ENCODE measurements at places on chromosomes 12 and 14.

DNA sequence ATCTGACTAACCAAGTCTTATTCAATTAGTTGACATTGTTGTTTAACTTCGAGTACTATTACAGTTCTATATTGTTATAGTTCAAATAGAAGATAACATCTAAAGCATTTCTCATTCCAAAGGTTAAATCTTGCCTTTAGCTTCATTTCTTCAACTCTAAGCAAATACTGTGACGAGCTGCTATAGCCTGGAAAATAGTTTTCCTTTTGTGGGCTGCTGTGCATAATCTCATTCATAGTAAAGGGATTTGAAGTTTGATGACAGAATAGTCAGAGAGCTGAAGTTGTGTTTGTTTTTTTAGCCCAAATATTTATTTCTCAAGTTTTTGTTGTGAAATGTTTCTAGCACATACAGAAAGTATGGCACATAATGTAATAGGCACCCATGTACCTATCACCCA is 13.4 kb downstream of the PSEN1 start:
- no peak for DNase-seq

GRCh38 chr14:94139006-94139405 is 9.6 kb upstream of the IFI27L2 start:
- DNase-seq, result no peak

DNA sequence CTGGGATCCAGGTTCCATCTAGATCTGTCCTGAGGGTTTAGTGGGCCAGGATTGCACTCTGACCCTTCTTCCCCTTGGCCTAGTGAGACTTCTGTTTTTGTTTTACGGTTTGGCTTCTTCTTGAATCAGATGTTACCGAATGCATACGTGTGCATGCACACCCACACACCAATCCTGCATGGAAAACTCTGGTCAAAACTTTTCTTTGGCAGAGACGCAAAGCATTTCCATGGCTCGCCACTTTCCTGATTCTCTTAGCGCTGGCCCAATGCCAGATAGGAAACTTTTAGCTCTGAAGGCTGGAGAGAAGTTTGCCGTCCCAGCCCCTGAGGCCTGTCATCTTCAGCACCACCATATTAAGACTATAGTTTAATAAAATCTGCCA is 67.4 kb upstream of the ACTN1 start:
- no peak for DNase-seq

- DNase-seq, result no peak
Observed at GRCh38 chr12:25248137-25248536, 2.6 kb downstream of the KRAS start.

- DNase-seq, result no peak
Observed at GRCh38 chr12:89756194-89756584, 47.6 kb upstream of the ATP2B1 start.

GRCh38 chr12:113416091-113416754 is 6.0 kb upstream of the SDSL start:
- no peak for DNase-seq

Measured in NCI-H510A (cell line).